ENCODE measurements at places on chromosomes 3 and 15.

DNA sequence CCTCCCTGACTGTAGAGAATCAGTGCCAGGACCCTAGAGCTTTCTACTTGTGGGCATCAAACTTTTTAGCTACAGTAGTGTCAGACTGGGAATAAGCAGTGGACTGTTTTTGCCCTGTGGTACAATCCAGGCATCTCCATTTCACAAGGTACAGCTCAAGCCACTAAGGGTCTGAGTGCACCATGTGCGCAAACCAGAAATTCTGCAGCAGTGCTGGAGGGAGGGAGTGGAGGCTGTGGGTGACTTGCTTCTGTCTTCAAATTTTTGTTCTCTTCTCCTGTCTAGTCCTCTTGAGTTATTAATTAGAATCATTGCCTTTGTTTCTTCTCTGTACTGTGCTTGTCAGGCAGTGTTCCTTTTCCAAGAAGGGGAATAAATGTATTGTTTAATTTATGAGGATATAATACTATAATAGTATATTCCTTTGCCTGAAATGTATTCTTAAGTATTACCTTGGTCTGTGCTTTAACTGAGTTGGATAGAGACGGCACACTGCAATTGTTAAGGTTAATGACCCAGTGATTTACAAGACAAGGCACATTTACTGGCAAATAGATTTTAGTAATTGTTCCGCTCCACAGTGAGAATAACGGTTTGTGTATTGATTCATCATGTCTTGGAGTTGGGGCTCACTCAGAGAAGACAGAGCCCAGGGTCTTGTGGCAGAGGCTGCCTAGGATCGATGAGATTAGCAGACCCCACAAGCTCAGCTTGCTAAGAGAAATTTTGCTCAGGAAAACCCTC is 390.6 kb upstream of the CFAP20DC start:
- no peak for DNase-seq

- DNase-seq: peak; percentile 45
These were observed 18.6 kb downstream of the ACOX2 start for GRCh38 chr3:58518291-58518789.

DNA sequence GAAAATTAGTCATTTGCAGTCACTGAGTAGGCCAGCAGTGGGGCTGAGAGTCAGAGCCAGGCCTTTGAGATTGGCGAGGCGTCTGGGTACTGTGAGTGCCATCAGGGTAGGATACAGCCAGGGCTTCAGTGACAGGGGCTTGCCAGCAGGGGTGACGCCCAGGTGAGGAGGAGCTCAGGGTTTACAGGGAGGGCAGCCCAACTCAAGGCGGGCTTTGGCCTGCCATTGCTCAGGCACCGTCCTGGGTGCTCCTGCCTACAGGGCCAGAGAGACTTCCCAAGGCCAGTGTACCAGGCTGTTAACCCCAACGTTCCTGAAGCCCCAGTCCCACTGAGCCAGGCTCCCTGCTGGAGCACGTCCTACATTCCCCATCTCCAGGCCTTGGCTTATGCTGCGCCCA is 152.0 kb downstream of the FBLN2 start:
- DNase-seq: no peak

- DNase-seq: no peak
These were observed 8.5 kb upstream of the CCDC80 start for GRCh38 chr3:112649478-112649735.

- no peak for DNase-seq
These were observed 2.1 kb upstream of the RHOV start for GRCh38 chr15:40875991-40876730.

- DNase-seq: peak; percentile 76
These were observed 255.6 kb downstream of the ZNF621 start for GRCh38 chr3:40780291-40780924.

DNA sequence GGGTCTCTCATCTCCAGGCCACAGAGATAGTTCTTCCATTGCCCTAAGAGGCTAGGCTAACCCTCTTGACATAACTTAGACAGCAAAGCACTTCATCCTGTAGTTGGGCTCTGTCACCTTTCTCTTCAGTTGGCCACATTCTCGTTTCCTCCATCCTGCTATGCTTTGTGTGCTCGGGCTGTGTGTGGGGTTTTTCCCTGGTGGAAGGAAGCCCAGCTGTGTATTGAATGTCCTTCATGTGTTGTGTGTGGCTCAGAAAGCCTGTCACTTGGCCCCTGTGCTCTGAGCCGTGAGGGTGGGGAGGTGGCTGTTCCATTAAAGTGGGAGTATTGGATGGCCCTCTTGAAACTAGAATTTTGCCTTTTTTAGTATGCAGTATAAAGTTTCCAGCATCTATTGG is 8.8 kb upstream of the EXOG start:
- DNase-seq: no peak

- DNase-seq: peak; percentile 80
These were observed 55.3 kb upstream of the CA12 start for GRCh38 chr15:63436872-63437375.

GRCh38 chr3:59482684-59483083 is 432.9 kb upstream of the CFAP20DC start:
- no peak for DNase-seq

- no peak for DNase-seq
These were observed 230.5 kb upstream of the MRPL3 start for GRCh38 chr3:131733086-131733841.

DNA sequence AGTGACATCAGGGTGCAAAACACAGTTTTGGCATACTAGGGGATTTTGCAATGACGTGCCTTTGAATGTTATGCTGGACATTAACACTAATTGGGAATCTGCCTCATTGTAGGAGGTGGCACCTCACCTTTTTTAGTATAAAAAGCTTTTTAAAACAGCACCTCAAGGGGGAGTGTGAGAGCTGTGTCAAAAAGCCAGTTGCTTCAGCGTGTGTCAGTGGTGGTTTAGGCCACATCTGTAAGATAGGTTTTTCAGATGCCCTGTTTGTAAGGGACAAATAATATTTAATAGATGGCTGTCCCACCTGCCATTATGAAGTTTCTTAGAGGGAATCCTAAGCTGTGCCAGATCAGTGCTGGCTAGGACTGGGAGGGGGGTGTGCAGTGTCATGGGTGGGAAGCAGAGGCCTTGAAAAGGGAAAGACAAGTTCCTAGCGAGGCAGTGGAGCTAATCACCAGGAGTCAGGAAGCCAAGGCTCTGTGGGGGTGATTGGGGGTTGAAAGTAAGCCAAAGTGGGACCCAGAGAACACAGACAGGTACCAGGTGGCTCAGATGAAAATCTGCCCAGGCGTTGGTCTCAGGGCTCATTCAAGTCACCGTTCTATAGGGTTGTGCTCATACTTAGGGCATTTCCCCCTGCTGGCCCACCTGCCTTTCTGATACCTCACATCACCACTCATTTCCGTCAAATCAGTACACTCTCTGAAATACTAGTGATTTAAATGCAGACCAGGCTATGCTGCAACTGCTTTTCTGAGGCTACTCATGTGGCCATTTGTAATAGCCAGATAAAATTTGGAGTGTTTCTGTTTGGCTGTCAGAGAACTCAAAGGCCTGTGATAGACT is 120.5 kb downstream of the BBX start:
- DNase-seq: no peak

GRCh38 chr15:58399739-58400138 is 32.1 kb upstream of the LIPC start:
- DNase-seq: no peak

DNA sequence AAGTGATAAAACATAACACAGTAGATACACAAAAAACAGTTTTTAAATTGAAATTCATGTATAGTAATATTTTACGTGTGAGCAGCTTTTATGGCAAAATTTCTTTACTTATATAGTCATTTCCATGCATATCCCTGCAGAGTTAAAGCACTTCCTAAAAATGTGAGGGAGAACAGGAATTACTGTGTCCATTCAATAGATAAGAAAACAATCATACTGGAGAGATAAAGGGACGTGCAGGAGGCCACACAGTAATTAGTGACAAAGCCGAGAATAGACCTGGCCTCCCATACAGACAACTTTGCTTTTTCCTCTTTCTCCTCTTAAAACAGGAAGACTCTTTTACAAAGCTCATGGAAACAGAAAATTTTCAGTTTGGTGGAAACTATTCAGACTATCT is 247.5 kb downstream of the CDIN1 start:
- no peak for DNase-seq

- DNase-seq: no peak
These were observed 3.2 kb upstream of the ILDR1 start for GRCh38 chr3:122025296-122025695.

DNA sequence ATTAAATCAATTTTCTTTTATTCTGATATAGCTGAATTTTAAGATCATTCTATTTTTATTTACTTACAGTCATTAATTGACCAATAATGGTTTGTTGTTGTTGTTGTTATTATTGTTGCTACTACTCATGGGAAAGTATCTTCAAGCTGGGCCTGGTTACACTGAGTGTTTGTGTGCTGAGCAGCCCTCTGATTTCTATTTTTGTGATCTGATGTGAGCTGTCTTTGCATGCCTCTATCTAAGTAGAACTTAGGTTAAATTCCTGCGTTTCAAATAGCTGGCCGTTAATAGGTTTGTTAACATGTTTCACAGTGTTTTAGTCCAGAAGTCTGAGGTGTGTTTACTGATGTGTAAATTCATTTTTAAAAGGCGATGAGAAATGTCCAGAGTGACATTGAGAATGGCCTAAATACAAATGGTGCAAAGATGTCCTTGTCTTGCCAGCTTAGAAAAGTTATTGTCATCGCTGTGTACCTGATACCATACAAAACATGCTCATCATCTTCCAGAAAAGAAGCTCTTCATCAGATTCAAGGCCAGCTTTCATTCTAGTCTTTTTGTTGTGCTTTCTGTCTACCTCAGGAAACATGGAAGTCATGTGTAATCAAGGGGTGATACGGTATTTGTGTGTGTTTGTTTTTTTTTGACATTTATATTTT is 15.8 kb downstream of the ARIH2 start:
- no peak for DNase-seq

- DNase-seq: peak; percentile 51
These were observed 51.6 kb upstream of the CMTM7 start for GRCh38 chr3:32340039-32340438.

GRCh38 chr3:57031631-57032541 is 28.6 kb upstream of the SPATA12 start:
- no peak for DNase-seq

- peak; percentile 56 for DNase-seq
These were observed 53.1 kb downstream of the CACNA2D2 start for GRCh38 chr3:50450209-50450921.

GRCh38 chr3:58482917-58483636 is 8.8 kb upstream of the KCTD6 start:
- DNase-seq: no peak

DNA sequence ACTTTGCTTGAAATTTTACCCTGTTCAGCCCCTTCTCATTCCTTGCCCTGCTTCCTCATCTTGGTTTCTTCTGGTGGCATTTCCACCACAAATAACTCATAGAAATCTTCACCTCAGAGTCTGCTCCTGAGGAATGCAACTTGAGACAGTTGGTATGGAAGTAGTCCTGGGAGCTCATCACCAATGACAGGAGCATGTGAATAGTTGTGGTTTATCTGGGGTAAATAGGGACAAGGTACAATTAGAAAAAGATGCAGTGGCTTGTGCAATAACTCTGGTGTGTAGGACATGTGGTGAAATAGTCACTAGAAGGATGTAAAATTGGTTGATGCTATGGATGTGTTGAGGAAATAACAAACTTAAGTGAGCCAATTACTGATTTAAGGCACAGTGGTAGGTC is 72.7 kb upstream of the CHRNA7 start:
- no peak for DNase-seq

DNA sequence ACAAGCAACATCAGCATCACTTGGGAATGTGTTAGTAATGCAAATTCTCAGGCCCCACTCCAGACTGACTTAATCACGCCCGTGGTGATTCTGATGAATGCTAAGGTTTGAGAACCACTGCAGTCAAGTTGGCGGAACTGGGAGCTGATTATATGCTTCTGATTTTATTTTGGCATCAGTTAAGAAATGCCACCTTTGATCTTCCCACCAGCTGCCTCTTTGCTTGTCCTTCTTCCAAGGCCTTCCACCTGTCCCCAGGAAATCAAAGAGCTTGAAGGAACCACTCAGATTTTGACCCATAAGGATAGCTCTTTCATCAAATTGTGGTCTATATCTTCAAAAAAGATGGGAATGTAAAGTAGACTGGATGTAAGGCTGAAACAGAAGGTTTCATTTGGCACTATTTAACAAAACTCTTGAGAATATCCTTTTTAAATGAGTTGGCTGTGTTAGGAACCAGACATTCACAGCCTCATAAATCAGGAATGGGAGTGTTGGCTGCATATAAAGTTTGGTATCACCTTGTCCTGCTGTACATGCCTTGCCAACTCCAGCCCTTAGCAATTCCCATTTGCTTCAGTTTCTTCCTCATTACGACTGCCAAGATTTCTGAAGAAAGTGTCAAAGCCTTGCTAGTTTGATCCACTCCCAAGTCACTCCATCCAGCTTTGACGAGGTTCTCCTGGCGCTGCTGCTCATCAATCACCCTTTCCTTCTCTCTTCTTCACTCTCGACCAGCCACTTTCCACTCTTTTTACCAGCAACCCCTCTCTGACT is 125.8 kb upstream of the NPHP3 start:
- no peak for DNase-seq

DNA sequence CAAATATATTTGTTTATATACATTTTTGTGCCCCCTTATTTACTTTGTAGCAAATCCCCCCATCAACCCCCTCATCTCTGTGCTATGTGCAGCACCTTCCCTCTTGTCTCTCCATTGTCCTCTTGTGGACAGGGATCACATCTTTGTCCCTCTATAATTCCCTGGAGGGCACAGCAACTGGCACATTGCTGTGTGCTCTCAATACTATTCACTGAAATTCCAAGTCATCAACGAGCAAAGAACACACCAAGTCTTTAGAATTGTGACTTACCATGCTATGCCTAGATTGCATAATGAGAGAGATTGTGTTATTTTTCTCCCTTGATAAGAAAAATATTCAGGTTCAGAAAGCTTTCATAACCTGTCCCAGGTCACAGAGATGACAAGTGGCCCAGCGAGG is 54.6 kb upstream of the ACAN start:
- DNase-seq: no peak

DNA sequence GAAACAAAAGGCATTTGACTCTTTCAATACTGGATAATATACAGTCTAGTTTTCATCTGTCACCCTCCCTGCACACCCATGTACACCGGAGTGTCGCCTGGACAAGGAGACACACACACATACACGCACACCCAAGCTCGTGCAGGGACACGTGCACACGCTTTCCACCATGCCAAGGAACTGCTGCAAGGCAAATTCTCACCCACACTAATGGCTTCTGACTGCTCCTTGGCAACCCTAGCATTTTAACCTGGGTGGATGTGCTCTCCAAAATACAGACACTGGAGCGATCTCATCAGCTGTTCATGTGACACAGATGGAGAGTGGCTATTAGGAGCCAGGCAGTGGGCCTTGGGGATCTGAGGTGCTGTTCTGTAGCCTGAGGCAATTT is 61.6 kb downstream of the MEIS2 start:
- DNase-seq: peak; percentile 0

GRCh38 chr3:149646181-149646766 is 11.6 kb downstream of the WWTR1 start:
- DNase-seq: no peak

DNA sequence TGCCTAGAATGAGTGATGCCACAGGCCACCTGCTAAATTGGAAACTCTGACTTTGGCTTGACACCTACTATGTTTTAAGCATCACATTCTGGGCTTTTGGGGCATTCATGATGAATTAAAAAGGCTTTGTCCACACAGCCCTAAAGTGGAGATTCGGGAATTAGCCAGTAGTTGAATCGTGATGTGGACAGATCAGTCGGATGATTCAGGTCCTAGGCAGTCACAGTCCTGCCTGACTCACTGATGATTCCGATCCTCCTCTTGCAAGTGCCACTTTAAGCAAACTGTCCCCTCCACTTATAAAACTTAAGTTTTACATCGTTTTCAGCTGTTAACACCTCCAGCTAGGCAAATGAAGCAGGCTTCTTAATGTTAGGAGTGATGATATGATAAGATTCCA is 75.3 kb downstream of the SYNPR start:
- DNase-seq: no peak

- peak; percentile 43 for DNase-seq
These were observed 596 bp upstream of the SGO1 start for GRCh38 chr3:20186600-20187004.

All from NCI-H1092 treated with DMSO at 0.1 percent for 48 hours (cell line).